ENCODE measurements at places on chromosomes 3 and 15.

- peak; percentile 83 for DNase-seq
Observed at GRCh38 chr3:36911990-36912804, 32.7 kb downstream of the TRANK1 start.

DNA sequence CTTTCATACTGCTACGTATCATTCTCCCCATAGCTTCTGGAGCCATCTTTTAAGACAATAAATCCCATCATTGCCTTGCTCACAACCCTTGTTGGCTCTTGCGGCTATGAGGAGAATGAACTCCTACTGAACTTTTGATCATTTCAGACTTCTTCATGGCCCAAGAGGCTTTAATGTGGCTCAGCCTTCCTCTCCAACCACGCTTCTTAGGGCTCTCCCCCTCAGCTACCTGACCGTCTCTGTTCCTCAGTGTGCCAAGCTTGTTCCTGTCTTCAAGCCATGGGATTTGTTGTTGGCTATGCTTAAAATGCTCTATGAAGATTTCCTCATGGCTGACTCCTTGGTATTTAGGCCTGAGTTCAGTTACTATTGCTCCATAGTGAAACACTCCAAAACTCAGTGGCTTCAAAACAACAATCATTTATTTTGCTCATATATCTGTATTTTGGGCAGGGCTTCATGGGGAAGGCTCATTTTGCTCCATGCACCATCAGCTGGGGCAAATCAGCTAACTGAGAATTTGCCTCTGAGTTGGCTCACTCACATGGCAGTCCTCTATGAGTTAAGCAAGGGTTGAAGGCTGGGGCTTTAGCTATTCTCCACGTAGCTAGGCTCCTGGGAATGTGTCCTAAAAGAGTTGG lies 47.5 kb downstream of the FOXL2 start:
- no peak for DNase-seq

DNA sequence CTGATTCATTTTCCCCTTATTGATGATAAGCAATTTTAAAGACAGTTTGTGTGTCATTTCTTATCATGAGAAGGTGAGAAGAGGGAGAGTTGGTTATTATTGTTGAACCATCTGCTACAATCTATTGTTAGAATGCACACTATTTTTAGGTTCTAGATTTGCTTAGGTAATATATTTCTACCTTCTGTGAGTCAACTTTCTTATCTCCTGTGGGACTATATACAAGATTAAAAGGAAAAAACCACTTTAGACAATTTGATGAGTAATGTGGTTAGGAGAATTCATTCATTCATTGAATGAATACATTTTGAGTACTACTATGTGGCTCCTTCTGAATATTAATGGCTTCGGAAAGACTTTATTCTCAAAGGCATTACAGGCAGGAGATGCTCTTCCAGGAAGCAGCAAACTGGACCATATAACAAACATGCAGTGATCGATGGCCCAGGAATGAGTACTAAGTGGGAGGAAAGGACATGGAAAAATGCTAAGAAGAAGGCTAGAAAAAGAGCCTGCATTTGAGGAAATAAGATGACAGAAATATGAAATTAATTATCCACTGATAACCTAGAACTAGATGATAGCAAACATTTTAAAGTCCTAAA lies 22.4 kb downstream of the SPTSSB start:
- peak; percentile 17 for DNase-seq

GRCh38 chr3:172143739-172144497 lies 104.5 kb downstream of the FNDC3B start:
- DNase-seq, result no peak

DNA sequence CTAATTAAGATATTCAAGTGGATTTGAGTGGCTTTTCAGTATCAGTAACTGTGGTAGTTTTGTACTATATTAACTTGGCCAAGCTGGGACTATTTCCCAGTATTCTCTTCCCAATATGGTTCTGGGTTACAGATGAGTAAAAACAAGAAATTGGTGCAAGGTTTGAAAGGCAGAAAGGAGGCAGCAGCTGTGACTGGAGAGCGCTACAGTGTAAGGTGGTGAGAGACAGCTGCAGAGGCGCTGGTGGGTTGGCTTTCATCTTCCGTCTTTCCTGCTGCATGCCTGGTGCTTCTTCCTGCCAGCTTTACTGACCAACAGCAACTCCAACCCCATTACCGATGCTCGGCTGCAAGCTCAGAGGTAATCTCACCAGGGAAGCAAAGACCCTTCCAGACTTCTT lies 9.8 kb downstream of the DPH3 start:
- DNase-seq, result no peak

GRCh38 chr3:120169407-120169806 lies 75.2 kb upstream of the GSK3B start:
- no peak for DNase-seq

DNA sequence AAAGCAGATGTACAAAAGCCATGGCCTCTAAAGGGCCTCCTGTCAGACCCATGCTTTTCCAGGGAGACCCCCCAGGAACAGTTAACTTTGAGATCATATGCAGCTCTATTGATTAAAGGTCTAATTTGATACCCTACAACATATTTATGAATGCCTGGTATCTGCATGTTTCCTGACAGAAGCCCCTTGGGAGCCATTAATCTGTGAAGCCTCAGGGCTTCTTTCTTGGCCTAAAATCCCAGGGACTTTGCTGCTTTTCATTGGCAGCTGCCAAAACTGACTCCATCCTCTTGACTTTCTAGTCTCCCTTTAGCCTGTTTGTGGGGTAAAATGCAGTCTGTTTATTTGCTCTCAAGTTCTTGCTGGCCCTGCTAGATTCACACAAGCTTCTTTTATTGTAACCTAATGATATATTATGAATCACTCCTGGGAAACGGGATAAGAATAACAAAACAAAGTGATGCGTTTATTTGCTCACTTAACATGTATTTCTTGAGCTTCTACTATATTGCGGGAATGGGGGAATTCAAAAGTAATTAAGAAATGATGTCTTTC lies 257.0 kb downstream of the LSAMP start:
- no peak for DNase-seq

DNA sequence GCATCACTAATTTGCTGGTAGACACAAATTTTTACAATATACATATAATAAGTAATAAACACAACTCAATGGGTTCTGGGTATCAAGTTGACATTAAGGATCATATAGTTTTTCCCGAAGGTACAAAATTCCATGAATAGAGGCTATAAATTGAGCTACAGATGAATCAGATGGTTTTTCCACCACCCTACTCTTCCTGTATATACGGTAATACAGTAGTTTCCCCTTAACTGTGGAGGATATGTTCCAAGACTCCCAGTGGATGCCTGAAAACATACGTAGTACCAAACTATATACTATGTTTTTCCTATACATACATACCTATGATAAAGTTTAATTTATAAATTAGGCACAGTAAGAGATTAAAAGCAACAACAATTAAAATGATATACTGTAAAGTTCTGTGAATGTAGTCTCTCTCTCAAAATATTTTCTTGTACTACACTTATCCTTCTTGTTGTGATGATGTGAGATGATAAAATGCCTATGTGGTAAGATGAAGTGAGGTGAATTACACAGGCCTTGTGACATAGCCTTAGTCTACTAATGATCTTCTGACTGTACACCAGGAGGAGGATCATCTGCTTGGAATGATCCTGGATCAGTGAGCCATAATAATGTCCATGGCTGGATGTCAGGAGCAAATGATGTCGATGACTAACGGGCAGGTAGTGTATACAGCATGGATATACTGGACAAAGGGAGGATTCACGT lies 116.7 kb downstream of the NR1I2 start:
- no peak for DNase-seq

- no peak for DNase-seq
Observed at GRCh38 chr15:25408428-25408827, 30.4 kb downstream of the UBE3A start.

DNA sequence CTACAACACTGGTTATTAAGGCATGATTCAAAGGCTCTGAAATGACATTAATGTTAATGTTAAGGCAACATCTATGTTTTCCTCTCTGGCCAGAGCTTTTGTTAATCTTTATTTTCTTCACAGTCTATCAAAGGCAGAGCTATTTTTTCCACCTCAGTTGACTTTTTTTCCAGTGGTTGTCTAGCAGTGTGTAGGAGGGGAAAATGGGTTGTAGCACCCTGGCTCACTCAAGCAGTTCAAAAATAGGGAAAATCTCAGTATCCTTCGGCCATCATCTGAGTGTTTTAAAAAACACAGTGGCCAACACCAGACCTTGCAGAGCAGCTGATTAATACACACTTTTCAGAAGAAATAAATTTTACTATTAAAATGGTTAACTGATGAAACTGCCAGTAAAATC lies 21.4 kb downstream of the CBLB start:
- DNase-seq, result no peak

DNA sequence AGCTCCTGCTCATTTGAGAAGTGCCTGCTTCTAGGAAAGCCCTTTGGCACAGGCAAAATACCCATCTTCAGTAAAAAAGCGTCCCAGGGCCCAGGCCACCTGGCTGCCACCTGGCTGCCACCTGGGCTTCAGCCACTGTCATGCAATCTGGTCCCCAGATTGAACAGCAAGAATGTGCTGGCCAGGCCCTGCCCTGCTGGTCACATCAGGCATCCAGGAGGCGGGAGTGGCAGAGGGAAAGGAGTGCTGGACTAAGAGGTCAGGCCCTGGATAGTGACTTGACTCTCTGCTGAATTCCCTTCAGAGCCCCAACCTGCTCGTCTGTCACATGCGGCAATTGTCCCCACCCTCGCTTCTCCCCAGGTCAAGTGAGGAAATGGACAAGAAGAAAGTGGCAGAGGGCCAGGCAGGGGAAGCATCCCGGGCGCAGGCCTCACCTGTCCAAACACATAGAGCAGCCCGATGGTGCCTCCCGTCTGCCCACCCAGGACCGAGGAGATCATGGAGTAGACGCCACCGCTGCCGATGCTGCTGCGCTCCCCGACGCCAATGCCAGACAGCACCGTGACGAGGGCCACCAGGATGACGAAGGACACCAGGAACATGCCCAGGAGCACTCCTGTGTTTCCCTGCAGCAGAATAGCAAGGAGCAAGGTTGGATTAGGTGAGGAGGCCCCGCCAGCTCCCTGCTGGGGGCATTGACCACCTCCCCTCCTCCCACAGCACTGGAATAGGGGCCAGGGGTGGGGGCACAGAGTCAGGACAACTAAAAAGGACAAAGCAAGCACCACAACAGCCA lies 25.5 kb downstream of the SLC12A8 start:
- DNase-seq, result no peak

GRCh38 chr3:175433026-175433674 lies 574.0 kb downstream of the NAALADL2 start:
- no peak for DNase-seq

- no peak for DNase-seq
Observed at GRCh38 chr15:80199366-80199765, 46.6 kb downstream of the FAH start.

DNA sequence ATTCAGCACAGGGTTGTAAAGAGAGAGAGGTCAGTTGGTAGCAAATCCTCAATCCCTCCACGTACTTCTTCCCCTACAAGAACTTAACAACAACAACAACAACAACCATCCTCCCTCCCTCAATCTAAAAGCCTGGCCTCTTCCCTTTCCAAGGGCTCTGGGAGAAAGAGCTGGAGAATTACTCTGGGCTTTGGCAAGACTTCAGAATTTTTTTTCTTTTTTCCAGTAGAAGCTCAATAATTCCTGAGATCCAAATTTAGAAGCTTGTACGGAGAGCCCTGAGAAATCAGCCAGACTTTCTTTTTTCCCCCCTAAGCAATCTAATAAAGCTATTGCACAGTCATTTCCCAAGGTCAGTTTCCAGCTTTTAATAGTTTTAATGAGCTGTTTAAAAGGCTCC lies 95.8 kb upstream of the CACNA2D3 start:
- DNase-seq, result no peak

DNA sequence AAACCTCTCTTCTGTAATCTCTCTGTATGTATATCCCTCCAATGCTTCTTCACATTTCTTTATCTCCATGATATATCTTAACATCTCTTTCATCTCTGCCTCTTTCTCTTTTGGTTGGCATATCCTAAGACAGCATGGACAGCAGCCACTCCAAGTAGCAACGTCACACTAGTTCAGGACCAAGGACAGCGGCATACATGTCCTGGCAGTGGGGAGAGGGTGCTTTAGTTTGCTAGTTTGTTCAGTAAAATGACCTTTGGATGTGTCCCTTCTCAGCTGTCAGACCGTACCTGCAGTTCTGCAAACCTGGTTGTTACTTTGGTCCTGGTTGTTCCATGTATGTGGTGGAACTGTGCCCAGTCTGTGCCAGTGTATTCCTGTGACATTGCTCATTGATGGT lies 225.6 kb upstream of the ROPN1 start:
- no peak for DNase-seq

- DNase-seq, result no peak
Observed at GRCh38 chr3:33424606-33425452, 15.4 kb downstream of the UBP1 start.

DNA sequence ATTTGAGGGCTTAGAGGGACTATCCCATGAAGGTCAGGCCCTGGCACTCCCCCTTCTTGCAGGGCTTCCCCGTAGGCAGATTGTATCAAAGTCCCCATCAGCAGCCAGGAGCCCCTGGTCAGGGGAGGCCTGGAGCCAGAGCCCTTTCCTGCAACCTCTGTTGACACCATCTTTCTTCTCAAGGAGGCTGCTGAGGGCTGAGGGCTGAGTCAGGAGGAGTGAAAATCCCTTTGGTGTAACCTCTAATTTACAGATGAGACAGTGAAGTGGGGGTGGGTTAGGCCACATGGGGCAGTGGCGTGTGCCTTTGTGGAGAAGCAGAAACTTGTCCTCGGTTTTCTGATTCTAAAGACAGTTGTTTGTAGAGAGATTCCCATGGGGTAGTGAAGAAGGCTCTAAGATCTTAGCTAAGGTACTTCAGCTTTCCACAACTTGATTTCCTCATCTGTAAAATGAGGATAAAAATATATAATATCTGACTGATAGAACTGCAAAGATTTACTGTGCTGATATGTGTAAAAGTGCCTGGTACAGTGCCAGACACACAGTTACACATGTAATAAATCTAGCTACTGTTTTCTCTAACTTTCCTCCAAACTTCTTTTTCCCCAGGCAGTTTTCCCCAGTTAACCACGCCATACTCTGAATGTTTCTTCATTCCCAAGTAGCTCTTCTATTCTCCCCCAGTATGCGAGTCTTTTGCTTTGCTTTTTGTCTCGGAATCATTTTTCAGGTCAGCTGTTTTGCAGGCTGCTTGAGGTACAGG lies 249.4 kb upstream of the TPM1 start:
- no peak for DNase-seq

GRCh38 chr3:13110678-13111116 lies 37.5 kb upstream of the IQSEC1 start:
- DNase-seq, result peak; percentile 28

- DNase-seq, result peak; percentile 83
Observed at GRCh38 chr3:32374788-32375595, 16.7 kb upstream of the CMTM7 start.

DNA sequence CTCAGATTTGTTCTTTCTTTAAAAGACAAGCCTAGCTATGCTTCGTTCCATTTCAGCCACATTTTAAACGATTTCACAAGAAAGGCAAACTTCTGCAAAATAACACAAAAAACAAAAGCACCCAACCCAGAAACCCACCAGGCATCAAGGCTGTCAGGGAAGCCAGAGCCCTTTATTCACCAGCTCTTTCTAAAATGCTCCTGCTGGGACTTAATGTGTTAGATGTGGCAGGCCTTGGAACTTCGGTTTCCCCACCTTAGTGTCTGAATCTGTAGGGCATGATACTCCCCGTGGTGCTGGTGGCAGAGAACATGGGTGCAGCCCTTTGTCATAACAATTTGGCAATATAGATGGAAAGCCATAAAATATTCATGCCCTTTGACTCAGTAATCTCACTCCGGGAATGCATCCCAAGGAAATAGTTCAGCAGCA lies 56.8 kb upstream of the LCTL start:
- DNase-seq, result no peak
